Activated naive CD8-positive, alpha-beta T cell treated with anti-CD3 and anti-CD28 coated beads for 36 hours (primary cell): ENCODE measurements at places on chromosomes 6 and 20.
A peak's percentile ranks its signal among the peaks of the same experiment; 100 is the strongest.

DNA sequence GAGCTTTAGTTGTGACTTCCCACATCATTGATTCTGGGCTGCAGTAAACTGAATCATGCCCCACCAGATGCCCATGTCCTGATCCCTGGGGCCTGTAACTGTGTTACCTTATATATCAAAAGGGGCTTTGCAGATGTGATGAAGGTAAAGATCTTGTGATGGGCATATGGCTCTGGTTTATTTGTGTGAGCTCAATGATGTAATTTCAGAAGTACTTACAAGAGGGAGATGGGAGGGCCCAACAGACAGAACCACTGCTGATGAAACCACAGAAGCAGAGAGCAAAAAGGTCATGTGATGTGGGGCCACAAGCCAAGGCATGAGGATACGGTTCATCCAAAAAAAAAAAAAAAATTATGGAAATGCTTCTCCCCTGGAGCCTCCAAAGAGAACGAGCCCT lies 118.7 kb downstream of the TOX2 start:
- no peak for DNase-seq

GRCh38 chr6:126698732-126699240 lies 358.9 kb downstream of the CENPW start:
- DNase-seq, result no peak

DNA sequence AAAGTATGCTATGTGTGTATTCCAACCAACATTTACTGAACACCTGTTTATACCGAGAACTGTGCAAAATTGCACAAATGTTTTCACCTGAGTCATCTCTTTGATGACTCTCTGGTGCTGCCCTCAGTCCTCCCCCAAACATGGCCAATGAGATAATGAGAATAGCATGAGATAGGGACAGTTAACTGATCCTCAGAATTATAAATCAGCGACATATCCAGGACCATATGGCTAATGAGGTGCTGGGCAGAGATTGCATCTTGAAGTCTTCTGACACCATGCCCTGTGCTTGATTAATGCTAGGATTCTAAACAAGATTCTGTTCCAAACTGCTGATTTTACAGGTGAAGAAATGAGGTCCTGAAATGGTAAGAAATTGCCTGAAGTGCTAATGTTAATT lies 13.0 kb downstream of the CLVS2 start:
- DNase-seq, result no peak

GRCh38 chr6:72084992-72085569 lies 198.7 kb downstream of the RIMS1 start:
- no peak for DNase-seq

DNA sequence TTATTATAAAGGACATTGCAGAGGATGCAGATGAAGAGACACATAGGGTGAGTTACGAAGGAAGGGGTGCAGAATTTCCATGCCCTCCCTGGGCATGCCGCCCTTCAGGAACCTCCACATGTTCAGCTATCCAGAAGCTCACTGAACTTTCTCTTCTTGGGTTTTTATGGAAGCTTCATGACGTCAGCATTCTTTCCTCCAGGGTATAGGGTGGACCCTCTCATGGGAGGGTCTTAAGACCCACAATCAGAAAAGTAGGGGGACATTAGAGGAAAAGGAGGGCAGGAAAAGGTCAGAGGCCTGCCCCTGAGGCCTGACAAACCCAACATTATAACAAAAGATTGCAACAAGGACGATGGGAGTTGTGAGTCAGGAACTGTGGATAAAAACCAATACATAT lies 14.6 kb upstream of the DCBLD1 start:
- no peak for DNase-seq

DNA sequence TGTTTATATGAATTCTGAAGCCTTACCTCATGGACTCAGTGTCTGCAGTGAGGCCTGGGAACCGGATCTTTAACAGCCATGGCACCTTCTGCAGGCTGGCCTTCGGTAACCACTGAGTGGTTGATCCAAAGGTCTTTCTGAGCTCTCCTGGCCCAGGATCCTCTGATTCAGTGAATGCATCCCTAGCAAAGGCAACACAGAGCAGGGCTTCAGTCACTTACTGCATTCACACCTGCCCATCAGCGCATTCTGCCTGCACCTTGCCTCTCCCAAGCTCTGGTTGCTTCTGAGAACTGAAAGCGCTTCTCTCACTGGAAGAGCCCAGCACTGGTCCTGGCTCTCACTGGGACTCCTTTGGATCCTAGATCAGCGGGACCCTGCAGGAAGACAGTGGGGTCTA lies 8.4 kb upstream of the CST9 start:
- no peak for DNase-seq

DNA sequence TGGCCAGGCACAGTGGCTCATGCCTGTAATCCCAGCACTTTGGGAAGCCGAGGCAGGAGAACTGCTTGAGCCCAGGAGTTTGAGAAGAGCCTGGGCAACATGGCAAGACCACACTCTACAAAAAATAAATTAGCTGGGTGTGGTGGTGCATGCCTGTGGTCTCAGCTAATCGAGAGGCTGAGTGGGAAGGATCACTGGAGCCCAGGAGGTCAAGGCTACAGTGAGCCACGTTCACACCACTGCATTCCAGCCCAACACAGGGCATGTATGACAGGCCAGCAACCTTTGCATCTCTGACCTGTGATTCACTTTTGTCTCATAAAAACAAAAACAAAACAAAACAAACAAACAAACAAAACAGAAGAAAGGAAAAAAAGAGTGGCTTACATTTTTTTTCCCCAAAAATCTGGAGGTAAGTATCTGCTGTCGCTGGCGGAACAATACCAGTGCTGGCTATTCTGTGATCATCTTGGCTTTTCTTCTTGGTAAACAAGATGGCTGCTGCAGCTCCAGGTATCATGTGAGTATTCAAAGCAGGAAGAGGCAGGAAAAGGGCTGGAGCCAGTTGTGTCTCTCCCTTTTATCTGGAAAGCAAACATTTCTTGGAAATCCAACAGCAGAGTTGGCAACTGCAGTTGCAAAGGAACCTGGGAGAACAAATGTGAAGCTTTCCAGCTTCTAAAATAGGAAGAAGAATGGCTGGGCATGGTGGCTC lies 40.4 kb upstream of the ZMYND8 start:
- no peak for DNase-seq

GRCh38 chr20:8809107-8809953 lies 259.6 kb upstream of the PLCB4 start:
- DNase-seq, result no peak

- no peak for DNase-seq
Measured at GRCh38 chr6:33414592-33415271, 3.2 kb downstream of the CUTA start.

DNA sequence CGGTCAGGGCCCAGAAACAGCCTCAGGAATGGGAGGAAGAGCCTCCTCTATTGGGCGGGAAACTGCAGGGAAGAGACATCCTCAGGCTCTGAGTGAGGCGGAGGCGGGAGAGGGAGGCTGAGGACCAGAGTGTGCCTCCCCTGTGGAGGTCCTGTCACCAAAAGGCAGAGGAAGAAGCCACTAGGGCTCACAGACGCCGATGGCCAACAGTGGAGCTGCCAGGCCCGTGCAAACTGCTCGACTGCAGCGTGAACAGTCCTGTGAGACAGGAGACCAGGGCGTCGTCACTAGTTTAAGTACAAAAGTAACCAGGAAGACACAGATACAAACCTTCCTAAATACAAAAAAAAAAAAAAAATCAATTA lies 82.7 kb downstream of the TAF4 start:
- no peak for DNase-seq

GRCh38 chr6:69096681-69097080 lies 461.6 kb downstream of the ADGRB3 start:
- DNase-seq, result no peak

GRCh38 chr6:158142789-158143188 lies 25.3 kb downstream of the SERAC1 start:
- DNase-seq, result no peak

GRCh38 chr6:135657207-135657606 lies 159.7 kb upstream of the AHI1 start:
- no peak for DNase-seq

- DNase-seq, result no peak
Measured at GRCh38 chr6:7249946-7250643, 62.9 kb downstream of the SSR1 start.

- no peak for DNase-seq
Measured at GRCh38 chr6:154653385-154653784, 79.8 kb upstream of the SCAF8 start.

GRCh38 chr6:52022675-52023074 lies 64.7 kb downstream of the PKHD1 start:
- no peak for DNase-seq

GRCh38 chr6:53361549-53362031 lies 12.8 kb upstream of the ELOVL5 start:
- DNase-seq, result peak; percentile 50

- DNase-seq, result no peak
Measured at GRCh38 chr6:137297887-137298286, 78.7 kb upstream of the IFNGR1 start.

GRCh38 chr20:17859616-17860232 lies 108.9 kb downstream of the SNX5 start:
- peak; percentile 55 for DNase-seq

DNA sequence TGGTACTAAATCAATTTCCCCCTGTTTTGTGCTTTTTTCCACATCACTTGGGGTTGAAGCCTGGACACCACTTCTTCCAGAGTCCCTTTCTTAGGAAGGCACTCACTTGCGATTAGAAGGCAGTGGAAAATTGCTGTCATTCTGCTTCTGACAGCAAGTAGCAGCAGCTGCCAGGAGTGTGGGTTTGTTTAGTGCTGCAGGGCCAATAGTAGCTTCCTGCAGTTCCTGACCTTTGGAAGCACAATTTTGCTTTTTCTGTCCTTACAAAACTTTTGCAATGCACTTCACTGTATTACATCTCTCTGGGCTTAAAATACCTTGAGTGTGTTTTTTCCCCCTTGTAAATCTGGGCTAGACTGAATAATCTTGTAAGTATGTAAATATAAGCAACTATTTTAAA lies 12.5 kb upstream of the HLA-DRA start:
- DNase-seq, result no peak

DNA sequence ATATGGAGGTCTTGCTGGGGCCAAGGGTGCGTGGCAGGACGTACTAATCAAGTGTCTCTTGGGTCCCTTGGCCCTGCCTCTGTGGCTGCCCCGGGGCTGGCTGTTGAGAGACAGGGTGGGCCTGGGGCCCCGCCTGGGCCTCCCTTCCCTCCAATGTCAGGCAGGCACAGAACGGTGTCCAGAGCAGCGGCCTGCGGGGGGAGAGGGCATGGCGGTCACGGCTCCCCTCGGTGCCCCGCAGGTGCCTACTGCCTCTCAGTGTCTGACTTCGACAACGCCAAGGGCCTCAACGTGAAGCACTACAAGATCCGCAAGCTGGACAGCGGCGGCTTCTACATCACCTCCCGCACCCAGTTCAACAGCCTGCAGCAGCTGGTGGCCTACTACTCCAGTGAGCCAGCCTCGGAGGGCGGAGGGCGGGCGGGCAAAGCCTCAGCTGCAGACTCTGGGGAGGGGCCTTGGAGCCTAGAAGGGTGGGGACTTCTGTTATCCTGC lies 50.0 kb downstream of the SRC start:
- DNase-seq, result no peak
